ENCODE measurements at places on chromosomes 16 and 17. TPM values are rescaled to one million over a fixed set of nuclear protein-coding genes. Genes with fewer than 3 reads are reported as not detected.

Gene GFAP
- total RNA-seq, result 0.15 TPM

Gene DPEP2
- 7.3 TPM for total RNA-seq

DNA sequence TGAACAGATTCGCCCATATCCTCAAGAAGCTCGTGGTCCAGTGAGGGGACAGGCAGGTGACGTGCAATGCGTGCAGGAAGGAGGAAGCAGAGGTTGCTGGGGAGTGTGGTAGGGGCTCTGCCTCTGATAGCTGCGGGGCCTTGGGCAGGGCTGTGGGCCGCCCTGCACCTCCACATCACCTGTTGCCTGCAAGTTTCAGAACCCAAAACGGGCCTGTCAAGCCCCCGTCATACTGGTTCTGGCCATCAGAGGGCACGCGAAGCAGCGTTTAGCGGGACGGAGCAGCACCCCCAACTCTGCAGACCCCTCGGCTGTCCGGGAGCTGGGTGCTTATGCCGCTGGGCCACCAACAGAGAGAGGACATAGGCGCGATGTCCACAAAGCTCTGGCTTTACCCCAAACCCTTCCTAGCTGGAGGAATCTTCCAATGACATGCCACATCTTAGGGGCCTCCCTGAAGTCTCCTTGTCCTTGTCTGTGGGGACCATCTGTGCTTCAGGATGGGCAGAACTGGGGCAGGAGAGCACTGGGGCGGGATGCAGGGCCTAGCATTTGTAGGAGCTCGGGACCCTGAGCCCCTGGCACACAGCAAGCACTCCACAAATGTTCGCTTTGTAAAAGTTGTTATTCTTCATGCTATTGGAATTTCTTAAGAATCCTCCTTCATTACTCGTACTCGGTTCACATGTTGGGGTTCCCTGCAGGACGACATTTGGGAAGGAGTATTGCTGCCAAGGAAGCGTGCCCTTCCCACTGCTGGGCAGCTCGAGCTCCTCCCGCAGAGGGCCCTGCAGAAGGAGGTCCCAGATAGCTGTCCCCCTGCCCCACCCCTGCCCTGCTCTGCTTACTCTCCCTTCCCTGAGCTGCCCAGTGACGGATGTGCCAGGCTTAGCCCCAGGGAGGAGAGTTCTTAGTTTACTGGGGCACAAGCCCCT lies 64.3 kb downstream of the CNGB1 start:
- no peak overlapping the region for H3K27ac ChIP-seq
- no peak for DNase-seq
- no peaks in the 10 kb centered on the region for H3K4me1 ChIP-seq

GRCh38 chr17:51371732-51372151 lies 111.4 kb downstream of the UTP18 start:
- H3K27ac ChIP-seq, result no peak overlapping the region
- no peaks in the 10 kb centered on the region for H3K36me3 ChIP-seq
- DNase-seq, result peak; percentile 45

DNA sequence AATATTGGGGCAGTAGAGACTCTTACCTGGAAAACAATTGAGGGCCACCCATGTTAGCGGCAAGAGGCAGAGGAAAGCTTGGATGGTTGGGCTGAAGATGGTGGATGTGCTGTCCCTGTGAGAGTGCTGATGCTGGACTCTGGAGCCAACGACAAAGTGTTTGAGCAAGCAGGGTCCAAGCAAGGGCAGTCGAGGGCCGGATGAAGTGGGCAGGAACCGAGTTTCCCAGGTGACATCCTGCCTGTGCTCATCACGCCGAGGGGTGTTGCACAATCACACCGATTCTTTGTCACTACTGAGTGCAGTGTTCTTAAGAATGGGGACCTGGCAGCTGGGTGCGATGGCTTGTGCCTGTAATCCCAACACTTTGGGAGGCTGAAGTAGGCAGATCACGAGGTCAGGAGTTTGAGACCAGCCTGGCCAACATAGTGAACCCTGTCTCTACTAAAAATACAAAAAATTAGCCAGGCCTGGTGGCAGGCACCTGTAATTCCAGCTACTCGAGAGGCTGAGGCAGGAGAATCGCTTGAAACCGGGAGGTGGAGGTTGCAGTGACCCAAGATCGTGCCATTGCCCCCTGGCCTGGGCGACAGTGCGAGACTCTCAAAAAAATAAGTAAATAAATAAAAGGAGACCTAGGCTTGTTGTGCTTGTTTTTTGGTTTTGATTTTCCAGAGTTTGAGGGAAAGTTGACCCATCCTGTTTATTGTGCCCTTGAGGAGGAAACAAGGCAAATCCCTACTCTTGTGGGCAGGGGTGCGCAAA lies 6.1 kb downstream of the PYCARD start:
- peak overlapping the region; percentile 45 for H3K27ac ChIP-seq
- no peak overlapping the region for H3K4me3 ChIP-seq
- H3K4me1 ChIP-seq, result peaks cover 35% of the 10 kb centered on the region
- no peak for DNase-seq
- no peaks in the 10 kb centered on the region for H3K27me3 ChIP-seq
- H3K36me3 ChIP-seq, result peaks cover 75% of the 10 kb centered on the region

GRCh38 chr17:78925234-78925633 lies at the start of gene TIMP2:
Gene TIMP2, minus strand, starts transcription at chr17:78925387. Its CDS starts 299 bp downstream, at chr17:78925088.
- H3K27me3 ChIP-seq, result no peaks in the 10 kb centered on the region
- H3K4me3 ChIP-seq, result peak within 1 kb of the TSS; percentile 72
- no peaks in the 10 kb centered on the region for H3K36me3 ChIP-seq
- peaks cover 24% of the 10 kb centered on the region for H3K4me1 ChIP-seq

- DNase-seq, result no peak
- H3K4me1 ChIP-seq, result no peaks in the 10 kb centered on the region
- no peak overlapping the region for H3K27ac ChIP-seq
- H3K27me3 ChIP-seq, result no peaks in the 10 kb centered on the region
- no peak overlapping the region for H3K4me3 ChIP-seq
Observed at GRCh38 chr16:61149709-61150108, 886.5 kb downstream of the CDH8 start.

Gene ITGAD
- total RNA-seq, result 0.31 TPM

GRCh38 chr17:82241183-82241925 lies 12.5 kb downstream of the SLC16A3 start:
- H3K36me3 ChIP-seq, result peaks cover 7% of the 10 kb centered on the region
- no peaks in the 10 kb centered on the region for H3K27me3 ChIP-seq
- H3K27ac ChIP-seq, result peak overlapping the region; percentile 80

- H3K4me1 ChIP-seq, result no peaks in the 10 kb centered on the region
- no peak overlapping the region for H3K4me3 ChIP-seq
- H3K27me3 ChIP-seq, result no peaks in the 10 kb centered on the region
- H3K27ac ChIP-seq, result no peak overlapping the region
- no peak for DNase-seq
Observed at GRCh38 chr16:72635104-72635503, 412.8 kb downstream of the ZFHX3 start.

DNA sequence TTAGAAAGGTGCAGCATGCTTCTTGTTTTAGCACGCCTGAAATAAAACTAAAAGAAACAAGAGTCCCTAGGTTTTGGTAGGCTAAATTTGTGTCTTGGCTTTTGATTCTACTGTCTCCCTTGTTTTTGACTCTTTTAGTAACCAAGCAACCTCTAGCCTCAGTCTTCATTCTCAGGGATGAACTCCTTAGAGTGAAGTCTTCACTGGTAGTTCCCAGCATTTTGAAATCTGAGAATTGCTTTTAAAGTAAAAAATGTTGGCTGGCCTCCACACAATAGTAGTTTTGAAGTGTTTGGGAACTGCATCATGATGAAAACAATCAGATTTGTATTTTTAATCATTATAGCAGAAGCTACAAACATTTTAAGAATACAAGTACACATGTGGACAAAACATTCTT lies 6.1 kb upstream of the CDR2 start:
- H3K27ac ChIP-seq, result peak overlapping the region; percentile 30
- H3K36me3 ChIP-seq, result no peaks in the 10 kb centered on the region
- no peaks in the 10 kb centered on the region for H3K4me1 ChIP-seq
- peak; percentile 48 for DNase-seq
- no peaks in the 10 kb centered on the region for H3K27me3 ChIP-seq

Gene ACSM3
- 15.7 TPM for total RNA-seq

Gene FAAP100
- total RNA-seq, result 28.4 TPM

Gene TMEM92
- total RNA-seq, result 10.7 TPM

Gene GFER
- total RNA-seq, result 26.1 TPM

Data from left lung (tissue), 14 donors.